ENCODE measurements at places on chromosomes 12 and 14.
A peak's percentile ranks its signal among the peaks of the same experiment; 100 is the strongest.

GRCh38 chr14:32934073-32934880 is 4.4 kb upstream of the NPAS3 start:
- DNase-seq = peak; percentile 28

DNA sequence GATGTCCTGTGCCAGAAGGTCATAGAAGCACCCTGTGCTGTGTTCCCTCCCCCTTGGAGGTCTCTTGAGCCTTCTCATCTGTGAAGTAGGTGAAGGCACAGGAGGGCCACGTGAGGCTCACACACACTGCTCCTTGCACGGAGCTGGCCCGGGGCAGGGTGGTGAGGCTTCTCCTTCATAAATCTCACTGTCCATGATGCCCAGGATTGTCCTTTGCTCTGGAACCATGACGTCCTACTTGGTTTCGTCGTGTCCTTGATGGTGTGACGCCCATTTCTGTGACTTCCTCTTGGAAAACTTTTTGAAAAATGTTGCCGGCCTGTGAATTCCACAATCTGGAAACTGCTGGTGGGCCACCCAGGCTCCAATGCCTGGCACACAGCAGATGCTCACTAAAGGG is 34.4 kb downstream of the SH2B3 start:
- DNase-seq = no peak

- no peak for DNase-seq
These were observed 36.1 kb downstream of the CPSF6 start for GRCh38 chr12:69275471-69275891.

DNA sequence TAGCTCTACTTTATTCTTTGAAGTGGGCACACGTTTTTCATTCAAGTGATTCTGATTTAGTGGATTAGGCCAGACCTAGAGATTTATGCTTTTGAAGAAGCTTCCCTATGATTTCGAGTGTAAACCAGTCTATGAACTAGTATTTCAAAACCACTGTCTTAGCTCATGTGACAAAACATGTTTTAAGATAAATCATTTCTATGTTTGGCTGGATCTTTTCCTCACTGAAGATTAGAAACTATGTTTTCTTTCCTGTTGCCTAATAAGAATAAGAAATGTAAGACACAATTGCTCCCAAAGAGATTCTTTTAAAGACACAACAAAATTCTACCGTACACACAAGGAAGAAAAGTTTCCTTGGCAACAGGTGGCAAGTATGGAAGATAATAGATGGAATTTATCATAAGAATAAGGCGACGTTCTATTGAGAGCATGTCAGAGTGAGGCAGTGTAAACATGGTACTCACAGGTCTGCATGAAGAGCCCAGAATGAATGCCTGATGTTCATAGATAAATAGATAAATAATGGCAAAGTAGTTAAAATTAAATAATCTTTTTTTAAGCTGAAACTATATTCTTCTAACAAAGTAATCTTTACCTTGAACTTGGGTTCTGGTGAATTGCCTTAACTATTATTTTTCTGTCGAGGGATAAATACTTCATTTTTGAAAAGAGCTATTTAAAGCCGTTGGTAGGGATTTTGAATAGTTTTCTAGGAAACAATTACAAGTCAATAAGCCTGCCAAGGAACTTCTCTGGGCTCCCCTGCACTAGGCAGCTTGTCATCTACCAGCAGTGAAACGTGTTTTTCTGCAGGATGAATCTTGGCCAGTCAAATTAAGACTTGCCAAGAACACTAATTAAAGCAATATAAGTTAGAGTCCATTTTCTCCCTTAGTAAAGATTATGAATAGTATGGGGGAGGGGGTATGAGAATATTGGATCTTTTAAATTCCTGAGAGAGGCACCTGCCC is 34.1 kb upstream of the C12orf75 start:
- DNase-seq = peak; percentile 69

GRCh38 chr12:79162948-79163347 is 298.4 kb downstream of the SYT1 start:
- DNase-seq = no peak

GRCh38 chr12:75564398-75564797 is 53.0 kb upstream of the KRR1 start:
- no peak for DNase-seq

GRCh38 chr12:27385766-27386564 is 53.3 kb downstream of the BMAL2 start:
- DNase-seq = no peak

GRCh38 chr12:72610342-72610741 is 338.2 kb downstream of the TRHDE start:
- DNase-seq = no peak

GRCh38 chr14:89386212-89386886 is 30.7 kb downstream of the FOXN3 start:
- DNase-seq = no peak

- no peak for DNase-seq
These were observed 98.9 kb downstream of the PCNX1 start for GRCh38 chr14:71006200-71006563.

GRCh38 chr12:98606359-98606988 is 13.0 kb downstream of the SLC25A3 start:
- DNase-seq = no peak

GRCh38 chr12:49632986-49633702 is 9.8 kb downstream of the PRPF40B start:
- DNase-seq = no peak

- no peak for DNase-seq
These were observed 1822.4 kb upstream of the SEL1L start for GRCh38 chr14:83356080-83356479.

GRCh38 chr12:3885277-3886094 is 12.3 kb upstream of the PARP11 start:
- DNase-seq = peak; percentile 32

DNA sequence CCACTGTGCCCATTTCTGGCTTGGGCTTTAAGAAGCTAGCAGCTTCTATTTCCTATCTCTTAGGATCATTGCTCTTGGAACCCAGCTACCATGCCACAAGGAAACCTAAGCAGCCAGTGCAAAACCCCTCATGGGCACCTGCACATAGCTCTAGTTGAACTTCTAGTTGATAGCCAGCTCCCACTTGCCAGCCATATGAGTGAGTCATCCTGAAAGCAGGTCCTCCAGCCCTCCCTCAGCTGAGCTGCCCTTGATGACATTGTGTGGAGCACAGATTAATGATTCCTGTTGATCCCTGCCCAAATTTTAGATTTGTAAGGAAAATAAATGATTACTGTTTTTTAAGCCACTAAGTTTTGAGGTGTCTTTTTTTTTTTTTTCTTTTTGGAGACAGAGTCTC is 234.2 kb upstream of the FBXO33 start:
- no peak for DNase-seq

GRCh38 chr12:132834181-132834711 is 5.6 kb upstream of the GOLGA3 start:
- DNase-seq = no peak

GRCh38 chr14:30988509-30988908 is 36.9 kb upstream of the AP4S1 start:
- no peak for DNase-seq

DNA sequence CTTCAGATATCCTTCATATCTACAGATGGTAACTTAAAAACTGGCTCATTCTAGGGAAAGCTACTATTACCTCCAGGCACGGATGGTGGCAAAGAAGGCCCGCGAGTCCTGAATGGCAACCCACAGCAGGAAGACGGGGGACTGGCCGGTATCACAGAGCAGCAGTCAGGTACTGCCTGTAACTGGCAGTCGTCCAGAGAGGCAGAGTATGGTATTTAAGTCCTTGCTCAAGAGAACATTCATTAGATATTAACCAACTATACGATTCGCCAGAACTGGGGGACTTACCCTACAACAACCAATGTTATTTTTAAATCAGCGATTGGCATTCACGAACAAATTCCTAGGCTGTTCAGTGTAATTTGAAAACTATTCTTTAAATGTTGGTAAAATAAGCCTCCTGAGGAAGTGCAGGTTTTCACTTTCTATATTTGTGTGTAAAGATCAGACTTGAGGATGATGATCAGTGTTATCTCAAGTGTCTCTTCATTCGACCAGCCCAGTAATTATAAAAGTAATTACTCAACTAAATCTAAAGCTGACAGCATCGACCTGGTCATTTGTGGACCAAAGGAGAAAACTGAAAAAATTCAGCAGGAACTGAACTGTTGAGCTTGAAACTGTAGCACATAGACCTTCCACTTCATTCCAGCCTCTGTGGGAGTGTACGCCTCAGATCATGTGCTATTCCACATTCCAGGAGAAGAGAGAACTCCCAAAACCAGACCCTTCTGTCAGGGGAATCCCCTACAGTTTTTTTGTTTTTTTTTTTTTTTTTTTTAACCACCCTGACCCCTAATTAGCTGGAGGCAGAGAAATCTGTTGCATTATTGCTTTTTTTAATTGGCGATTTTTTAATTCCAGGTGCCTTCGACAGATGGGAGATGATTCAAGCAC is 75.6 kb downstream of the ESR2 start:
- no peak for DNase-seq

- no peak for DNase-seq
These were observed 41.2 kb downstream of the NKX2-1 start for GRCh38 chr14:36478782-36479181.

GRCh38 chr12:109656743-109657142 is 56.9 kb upstream of the FAM222A start:
- DNase-seq = no peak

DNA sequence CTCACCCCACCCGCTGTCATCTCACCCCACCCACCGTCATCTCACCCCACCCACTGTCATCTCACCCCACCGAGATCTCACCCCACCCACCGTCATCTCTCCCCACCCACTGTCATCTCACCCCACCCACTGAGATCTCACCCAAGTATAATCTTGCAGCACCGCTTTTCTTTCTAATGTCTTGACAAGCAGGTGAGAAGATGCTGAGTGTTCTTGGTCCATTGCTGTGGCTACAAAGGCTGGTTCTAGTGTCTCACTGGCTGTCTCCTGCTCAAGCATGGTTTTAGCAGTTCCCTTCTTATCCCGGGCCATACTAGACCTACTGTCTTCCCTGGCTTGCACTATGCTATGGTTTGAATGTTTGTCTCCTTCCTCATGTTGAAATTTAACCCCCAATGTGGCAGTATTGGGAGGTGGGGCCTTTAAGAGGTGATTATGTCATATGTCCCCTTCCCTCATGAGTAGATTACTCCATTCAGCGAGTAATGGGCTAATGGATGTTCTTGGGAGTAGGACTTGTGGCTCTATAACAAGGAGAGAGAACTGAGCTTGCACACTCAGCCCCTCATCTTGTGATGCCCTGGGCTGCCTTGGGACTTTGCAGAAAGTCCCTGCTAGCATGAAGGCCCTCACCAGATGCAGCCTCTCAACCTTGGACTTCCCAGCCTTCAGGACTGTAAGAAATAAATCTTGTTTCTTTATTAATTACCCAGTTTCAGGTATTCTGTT is 47.7 kb upstream of the PPP2R5C start:
- DNase-seq = no peak

DNA sequence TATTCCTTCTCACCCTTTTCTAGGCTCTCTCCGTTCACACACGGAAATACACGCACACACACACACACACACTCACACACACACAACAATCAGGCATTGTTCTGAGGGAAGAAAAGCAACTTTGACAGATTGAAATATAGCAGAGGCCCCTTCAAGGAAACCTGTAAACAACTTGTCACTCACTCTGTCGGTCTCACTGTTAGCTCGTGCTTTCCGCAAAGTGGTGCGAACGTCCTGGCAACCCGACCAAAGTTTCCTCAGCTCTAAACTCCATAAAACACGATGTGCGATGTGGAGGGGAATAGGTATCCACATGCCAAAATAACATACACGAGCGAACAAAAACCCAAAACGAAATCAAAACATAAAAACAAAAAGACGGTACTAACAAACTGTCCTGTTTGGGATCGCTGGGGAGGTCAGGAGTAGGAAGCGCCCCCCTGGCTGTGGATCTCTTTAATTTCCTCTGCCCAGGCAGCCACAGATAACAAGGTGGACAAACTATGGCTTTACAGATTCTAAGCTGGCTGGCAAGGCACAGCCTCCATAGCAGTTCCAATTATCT is 822 bp upstream of the SOX5 start:
- no peak for DNase-seq

- no peak for DNase-seq
These were observed 522 bp downstream of the R3HDM2 start for GRCh38 chr12:57430112-57430930.

DNA sequence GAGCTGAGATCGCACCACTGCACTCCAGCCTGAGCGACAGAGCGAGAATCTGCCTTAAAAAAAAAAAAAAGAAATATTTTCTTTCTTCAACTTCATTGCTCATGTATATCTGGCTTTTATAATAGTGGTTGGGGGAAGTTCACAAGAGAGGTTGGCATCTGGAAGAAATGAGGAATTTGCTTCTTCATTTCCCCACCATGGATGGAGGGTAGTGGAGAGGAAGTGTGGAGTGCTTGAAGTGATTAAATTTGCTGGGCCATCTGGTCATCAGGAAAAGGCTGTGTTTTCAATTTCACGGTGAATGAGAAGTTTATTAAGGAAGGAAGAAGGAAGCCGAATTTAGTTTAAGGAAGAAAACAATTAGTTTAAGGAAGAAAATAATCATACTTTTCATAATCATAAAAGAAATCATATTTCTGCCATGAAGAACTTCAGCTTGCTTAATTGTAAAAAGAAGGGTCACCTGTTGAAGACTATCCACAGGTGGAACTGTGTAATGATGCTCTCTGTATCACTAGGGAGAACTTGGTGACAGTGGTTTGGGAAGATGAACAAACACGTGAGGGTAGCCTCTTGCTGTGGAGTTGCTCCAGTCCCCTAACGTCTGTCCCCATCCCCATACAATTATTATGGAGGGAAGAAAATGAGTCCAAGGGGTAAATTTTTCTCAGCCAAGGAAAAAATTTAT is 197.3 kb upstream of the ARHGAP5 start:
- no peak for DNase-seq

DNA sequence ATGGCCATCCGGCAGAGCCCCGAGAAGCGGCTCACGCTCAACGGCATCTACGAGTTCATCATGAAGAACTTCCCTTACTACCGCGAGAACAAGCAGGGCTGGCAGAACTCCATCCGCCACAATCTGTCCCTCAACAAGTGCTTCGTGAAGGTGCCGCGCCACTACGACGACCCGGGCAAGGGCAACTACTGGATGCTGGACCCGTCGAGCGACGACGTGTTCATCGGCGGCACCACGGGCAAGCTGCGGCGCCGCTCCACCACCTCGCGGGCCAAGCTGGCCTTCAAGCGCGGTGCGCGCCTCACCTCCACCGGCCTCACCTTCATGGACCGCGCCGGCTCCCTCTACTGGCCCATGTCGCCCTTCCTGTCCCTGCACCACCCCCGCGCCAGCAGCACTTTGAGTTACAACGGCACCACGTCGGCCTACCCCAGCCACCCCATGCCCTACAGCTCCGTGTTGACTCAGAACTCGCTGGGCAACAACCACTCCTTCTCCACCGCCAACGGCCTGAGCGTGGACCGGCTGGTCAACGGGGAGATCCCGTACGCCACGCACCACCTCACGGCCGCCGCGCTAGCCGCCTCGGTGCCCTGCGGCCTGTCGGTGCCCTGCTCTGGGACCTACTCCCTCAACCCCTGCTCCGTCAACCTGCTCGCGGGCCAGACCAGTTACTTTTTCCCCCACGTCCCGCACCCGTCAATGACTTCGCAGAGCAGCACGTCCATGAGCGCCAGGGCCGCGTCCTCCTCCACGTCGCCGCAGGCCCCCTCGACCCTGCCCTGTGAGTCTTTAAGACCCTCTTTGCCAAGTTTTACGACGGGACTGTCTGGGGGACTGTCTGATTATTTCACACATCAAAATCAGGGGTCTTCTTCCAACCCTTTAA is 1.5 kb downstream of the FOXG1 start:
- DNase-seq = no peak

- DNase-seq = no peak
These were observed 195.8 kb downstream of the FOXN3 start for GRCh38 chr14:89221109-89221810.

Measured in NCI-H1930 (cell line).